ENCODE measurements at places on chromosomes 1 and 21. TPM values are rescaled to one million over a fixed set of nuclear protein-coding genes. Genes with fewer than 3 reads are reported as not detected.

USP21 gene
- 11.4 TPM for total RNA-seq

- H3K36me3 ChIP-seq, result no peaks in the 10 kb centered on the region
- peaks cover 26% of the 10 kb centered on the region for H3K4me1 ChIP-seq
- H3K27ac ChIP-seq, result no peak overlapping the region
- no peak overlapping the region for H3K4me3 ChIP-seq
- no peak for DNase-seq
Observed at GRCh38 chr1:37671261-37671660, 21.1 kb upstream of the CDCA8 start.

SLFNL1 gene
- 0.36 TPM for total RNA-seq

GRCh38 chr1:162733336-162733590 lies 57.2 kb upstream of the HSD17B7 start:
- no peaks in the 10 kb centered on the region for H3K36me3 ChIP-seq
- H3K4me3 ChIP-seq, result no peak overlapping the region
- H3K27ac ChIP-seq, result peak overlapping the region; percentile 81
- no peak for DNase-seq

DNA sequence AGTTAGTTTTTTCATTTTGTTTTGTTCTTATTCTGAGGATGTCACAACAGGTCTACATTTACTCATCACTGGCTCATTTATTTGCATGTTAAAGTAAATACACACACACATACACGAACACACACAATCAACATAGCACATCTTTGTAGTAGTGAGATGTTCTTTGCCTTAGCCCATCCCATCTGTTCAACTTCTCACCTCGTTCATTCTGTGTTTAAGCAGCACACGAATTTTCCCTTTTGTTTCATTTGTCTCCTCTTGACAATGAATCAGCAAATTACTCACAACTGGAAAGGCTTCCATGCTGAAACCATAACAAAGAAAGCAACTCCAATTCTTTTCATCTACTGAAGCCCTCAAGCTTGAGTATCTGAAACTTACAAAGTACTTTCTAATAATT lies 133.3 kb upstream of the CHRM3 start:
- H3K27ac ChIP-seq, result no peak overlapping the region
- no peaks in the 10 kb centered on the region for H3K4me1 ChIP-seq
- H3K36me3 ChIP-seq, result no peaks in the 10 kb centered on the region
- DNase-seq, result no peak
- no peaks in the 10 kb centered on the region for H3K27me3 ChIP-seq

GRCh38 chr1:184940226-184940625 lies 34.1 kb downstream of the NIBAN1 start:
- no peak overlapping the region for H3K4me3 ChIP-seq
- DNase-seq, result no peak
- H3K27me3 ChIP-seq, result no peaks in the 10 kb centered on the region
- H3K4me1 ChIP-seq, result peaks cover 66% of the 10 kb centered on the region

DNA sequence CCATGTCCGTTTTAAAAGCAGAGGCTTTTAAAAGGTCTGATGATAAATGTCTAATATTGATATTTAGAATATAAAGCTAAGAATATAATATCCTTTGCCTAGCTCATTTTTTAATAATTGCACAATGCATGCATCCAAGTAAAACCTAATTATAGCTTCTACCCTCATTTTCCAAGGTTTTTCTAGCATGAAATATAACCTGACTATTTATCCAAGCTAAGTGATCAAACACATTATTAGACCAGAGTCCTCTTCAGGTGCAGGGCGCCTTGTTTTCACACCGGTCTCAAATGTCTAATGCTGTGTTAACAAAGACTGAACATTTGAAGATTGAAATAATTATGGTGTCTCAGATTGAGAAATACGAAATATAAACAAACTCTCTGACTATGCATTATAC lies 648.9 kb upstream of the CXADR start:
- no peaks in the 10 kb centered on the region for H3K27me3 ChIP-seq
- H3K4me3 ChIP-seq, result no peak overlapping the region
- H3K36me3 ChIP-seq, result no peaks in the 10 kb centered on the region
- no peak for DNase-seq
- H3K4me1 ChIP-seq, result no peaks in the 10 kb centered on the region

PDZK1IP1 gene
- not detected for total RNA-seq

GRCh38 chr1:58824753-58825389 lies 41.0 kb upstream of the JUN start:
- H3K4me1 ChIP-seq, result no peaks in the 10 kb centered on the region
- no peak overlapping the region for H3K4me3 ChIP-seq
- no peak for DNase-seq
- H3K36me3 ChIP-seq, result no peaks in the 10 kb centered on the region

GRCh38 chr1:186155594-186155993 lies 219.5 kb downstream of the TPR start:
- no peak overlapping the region for H3K27ac ChIP-seq
- no peak for DNase-seq
- no peaks in the 10 kb centered on the region for H3K36me3 ChIP-seq
- H3K4me3 ChIP-seq, result no peak overlapping the region
- H3K4me1 ChIP-seq, result peaks cover 28% of the 10 kb centered on the region

- no peaks in the 10 kb centered on the region for H3K36me3 ChIP-seq
- no peaks in the 10 kb centered on the region for H3K27me3 ChIP-seq
- H3K27ac ChIP-seq, result no peak overlapping the region
Observed at GRCh38 chr1:82721702-82722101, 921.0 kb downstream of the ADGRL2 start.

- no peak overlapping the region for H3K4me3 ChIP-seq
- DNase-seq, result peak; percentile 88
- H3K27me3 ChIP-seq, result no peaks in the 10 kb centered on the region
- no peaks in the 10 kb centered on the region for H3K36me3 ChIP-seq
Observed at GRCh38 chr1:41268154-41268770, 26.2 kb upstream of the SCMH1 start.

CXADR gene
- total RNA-seq, result 1.5 TPM

- no peaks in the 10 kb centered on the region for H3K36me3 ChIP-seq
- H3K27ac ChIP-seq, result no peak overlapping the region
- no peak for DNase-seq
- no peak overlapping the region for H3K4me3 ChIP-seq
- H3K27me3 ChIP-seq, result no peaks in the 10 kb centered on the region
Observed at GRCh38 chr1:187617776-187618175, 789.0 kb downstream of the PLA2G4A start.

LHX4 gene
- total RNA-seq, result not detected

- H3K27ac ChIP-seq, result peak overlapping the region; percentile 94
- DNase-seq, result no peak
Observed at GRCh38 chr1:115088871-115089419, 358 bp downstream of the TSPAN2 start.

Measured in sigmoid colon (tissue), 7 donors.